Psoas muscle (tissue), 8 donors: ENCODE measurements at places on chromosomes 3 and 15. TPM values are rescaled to one million over a fixed set of nuclear protein-coding genes. Genes with fewer than 3 reads are reported as not detected.
A peak's percentile ranks its signal among the peaks of the same experiment; 100 is the strongest.

- DNase-seq = peak; percentile 78
These were observed 40.9 kb upstream of the MRPL3 start for GRCh38 chr3:131543714-131544113.

DNA sequence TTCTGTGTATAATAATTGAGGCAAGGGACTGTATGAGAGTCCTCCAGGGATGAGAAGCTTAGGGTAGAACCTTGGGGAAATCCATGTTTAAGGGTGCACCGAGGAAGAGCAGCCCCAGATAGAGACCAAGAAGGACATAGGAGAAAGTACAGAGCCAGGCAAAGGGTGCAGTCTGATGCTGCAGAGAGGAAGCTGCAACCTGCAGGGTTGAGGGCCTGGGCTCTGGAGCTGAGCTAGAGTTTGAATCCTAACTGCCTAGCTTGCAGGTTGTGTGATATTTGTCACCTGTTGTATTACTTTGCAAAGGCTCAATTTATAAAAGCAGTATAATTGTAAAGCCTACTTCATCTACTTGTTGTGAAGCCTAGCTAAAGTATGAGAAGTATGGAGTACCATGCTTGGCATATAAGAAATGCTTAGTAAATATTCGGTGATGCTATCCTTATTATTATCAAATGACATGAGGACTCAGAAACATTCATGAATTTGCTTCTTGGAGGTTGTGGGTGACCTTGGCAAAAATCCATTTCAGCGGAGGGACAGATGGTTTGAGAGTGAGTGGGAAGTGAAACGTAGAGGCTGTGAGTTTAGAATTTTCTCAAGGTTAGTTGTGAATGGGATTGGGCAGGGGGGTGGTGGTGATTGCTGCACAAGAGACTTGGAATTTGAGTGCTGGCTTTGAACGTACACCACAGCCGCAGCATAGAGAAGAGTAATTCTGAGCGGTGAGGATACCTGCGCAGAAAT is 43.8 kb downstream of the PLCL2 start:
- no peak for DNase-seq

DNA sequence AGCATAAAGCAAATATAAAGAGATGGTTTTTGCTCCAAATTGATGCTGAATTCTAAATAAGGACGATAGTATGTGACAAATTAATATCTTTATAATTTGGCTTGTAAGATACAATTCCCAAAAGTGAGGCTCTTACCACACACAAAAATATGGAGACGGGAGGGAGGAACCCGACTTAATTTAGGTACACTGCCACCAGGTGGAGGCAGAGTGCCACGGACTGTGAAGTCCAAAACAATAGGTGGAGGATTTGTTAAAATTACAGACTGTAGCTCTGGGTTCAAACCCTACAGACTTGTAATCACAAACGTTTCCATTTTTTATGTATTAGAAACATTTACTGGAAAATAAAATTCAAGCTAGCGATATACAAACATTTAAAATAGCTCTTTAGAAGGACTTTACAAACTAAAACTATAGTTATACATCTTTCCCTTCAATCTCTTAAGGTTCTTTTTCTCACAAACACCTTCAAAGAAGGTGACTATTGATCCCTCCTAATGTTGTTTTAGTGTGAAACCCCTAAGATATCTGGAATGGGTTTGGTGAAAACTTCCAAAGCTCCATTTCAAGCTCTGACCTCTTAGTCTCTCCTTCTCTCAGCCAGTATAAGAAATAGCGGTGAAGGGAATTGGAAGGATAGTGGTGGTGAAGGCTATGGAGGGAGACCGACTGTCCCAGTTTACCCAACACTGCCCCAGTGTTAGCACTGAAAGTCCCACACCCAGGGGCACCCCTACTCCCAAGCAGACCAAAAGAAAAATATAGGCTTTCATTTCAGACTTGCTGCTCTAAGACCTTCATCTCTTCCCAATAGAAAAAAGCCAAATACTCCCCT is 89.7 kb downstream of the AQP9 start:
- peak; percentile 84 for DNase-seq

- DNase-seq = no peak
These were observed 41.7 kb downstream of the OXSM start for GRCh38 chr3:25831578-25831977.

DNA sequence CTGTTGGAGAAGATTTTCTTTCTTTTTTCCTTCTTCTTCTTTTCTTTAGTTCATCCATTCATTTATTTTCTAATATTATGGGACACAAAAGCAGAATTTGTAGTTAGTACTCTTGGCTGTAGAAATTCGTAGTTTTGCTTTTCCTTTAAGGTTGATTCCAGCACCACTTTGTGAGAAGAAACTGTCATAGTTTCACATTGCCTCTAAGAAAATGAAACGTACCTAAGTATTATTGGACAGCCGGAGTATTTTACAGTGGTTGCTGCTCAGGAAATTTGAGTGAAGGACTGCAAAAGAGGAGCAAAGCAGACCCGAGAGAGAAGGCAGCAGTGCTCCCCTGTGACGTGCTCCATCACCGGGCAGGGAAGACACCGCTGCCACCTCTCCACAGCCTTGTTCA is 48.1 kb downstream of the PLCL2 start:
- DNase-seq = no peak

GRCh38 chr3:125165948-125166553 is 46.5 kb downstream of the SLC12A8 start:
- no peak for DNase-seq

The AGTR1 gene
- total RNA-seq = 7.4 TPM

The NOX5 gene
- total RNA-seq = not detected
